Natural killer cell (primary cell): ENCODE measurements at places on chromosomes 5 and 9. TPM values are rescaled to one million over a fixed set of nuclear protein-coding genes. Genes with fewer than 3 reads are reported as not detected.

DNA sequence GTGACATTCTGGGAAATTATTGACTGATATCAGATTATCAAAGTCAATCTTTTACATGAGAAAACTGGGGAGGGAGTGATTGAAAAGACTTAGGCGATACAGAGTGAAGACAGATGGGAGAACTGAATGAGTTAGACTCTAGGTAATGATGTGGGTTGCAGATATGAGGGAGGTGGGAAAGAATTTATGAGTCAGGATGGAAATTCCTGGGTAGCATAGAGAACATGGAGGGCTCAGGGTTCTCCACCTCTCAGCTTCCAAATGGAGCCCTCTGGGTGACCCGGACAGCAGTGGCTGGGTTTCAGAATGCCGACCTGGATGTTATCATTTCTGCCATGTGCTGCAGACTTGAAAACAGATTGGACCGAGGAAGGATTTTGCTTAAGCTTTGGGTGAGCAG lies 75.4 kb upstream of the SHB start:
- DNase-seq = no peak
- H3K36me3 ChIP-seq = no peaks in the 10 kb centered on the region
- H3K27me3 ChIP-seq = peaks cover 2% of the 10 kb centered on the region
- H3K27ac ChIP-seq = no peak overlapping the region

- no peaks in the 10 kb centered on the region for H3K4me1 ChIP-seq
- H3K36me3 ChIP-seq = no peaks in the 10 kb centered on the region
- H3K27me3 ChIP-seq = no peaks in the 10 kb centered on the region
- H3K27ac ChIP-seq = no peak overlapping the region
- no peak for DNase-seq
- no peak overlapping the region for H3K4me3 ChIP-seq
Measured at GRCh38 chr9:86867804-86868313, 79.4 kb downstream of the GAS1 start.

- H3K36me3 ChIP-seq = no peaks in the 10 kb centered on the region
- no peaks in the 10 kb centered on the region for H3K4me1 ChIP-seq
- no peak overlapping the region for H3K27ac ChIP-seq
- no peaks in the 10 kb centered on the region for H3K27me3 ChIP-seq
Measured at GRCh38 chr5:16554110-16554509, 62.7 kb downstream of the RETREG1 start.

DNA sequence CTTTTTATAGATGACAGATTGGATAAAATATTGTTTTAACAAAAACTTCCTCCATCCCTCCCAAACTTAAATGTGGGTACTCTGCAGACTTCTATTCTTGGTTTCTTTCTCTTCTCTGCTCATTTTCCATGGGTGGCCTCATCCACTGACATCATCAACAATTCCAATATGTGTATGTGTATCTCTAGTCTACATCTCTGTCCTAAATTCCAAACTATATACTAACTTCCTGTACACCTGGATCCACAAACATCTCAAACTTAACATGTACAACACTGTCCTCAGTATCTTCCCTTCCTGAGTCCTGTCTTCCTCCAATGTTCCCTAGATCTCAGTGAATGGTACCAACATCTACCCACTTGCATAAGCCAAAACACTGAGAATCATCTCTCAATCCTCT lies 28.5 kb upstream of the CDK5RAP2 start:
- no peak overlapping the region for H3K27ac ChIP-seq
- peaks cover 22% of the 10 kb centered on the region for H3K36me3 ChIP-seq
- H3K27me3 ChIP-seq = no peaks in the 10 kb centered on the region

GRCh38 chr9:106994463-106994862 lies 131.5 kb downstream of the ZNF462 start:
- H3K4me1 ChIP-seq = no peaks in the 10 kb centered on the region
- DNase-seq = no peak
- H3K36me3 ChIP-seq = no peaks in the 10 kb centered on the region
- H3K27ac ChIP-seq = no peak overlapping the region

DNA sequence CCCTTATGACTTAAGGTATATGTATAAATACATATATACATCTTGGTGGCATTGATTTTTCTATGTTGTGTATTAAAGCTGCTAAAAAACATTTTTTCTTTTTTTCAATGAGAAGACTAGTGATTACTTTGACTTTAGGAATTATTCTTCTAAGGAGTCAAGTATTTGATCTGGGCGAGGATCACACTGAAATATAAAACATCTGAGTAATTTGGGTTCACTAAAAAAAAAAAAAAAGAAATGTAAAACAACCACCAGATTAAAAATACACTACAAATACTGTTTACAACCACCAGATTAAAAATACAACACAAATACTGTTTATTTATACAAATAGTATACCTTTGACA lies 9.0 kb downstream of the UBAP1 start:
- no peak overlapping the region for H3K27ac ChIP-seq
- H3K27me3 ChIP-seq = no peaks in the 10 kb centered on the region
- no peak overlapping the region for H3K4me3 ChIP-seq

- H3K27me3 ChIP-seq = no peaks in the 10 kb centered on the region
- H3K36me3 ChIP-seq = no peaks in the 10 kb centered on the region
- no peak overlapping the region for H3K27ac ChIP-seq
- no peak for DNase-seq
- H3K4me1 ChIP-seq = no peaks in the 10 kb centered on the region
Measured at GRCh38 chr9:26502311-26502710, 390.3 kb downstream of the CAAP1 start.

GRCh38 chr5:82601077-82601476 lies 322.9 kb upstream of the RPS23 start:
- no peaks in the 10 kb centered on the region for H3K27me3 ChIP-seq
- no peak for DNase-seq
- H3K27ac ChIP-seq = no peak overlapping the region
- no peaks in the 10 kb centered on the region for H3K4me1 ChIP-seq

- no peak overlapping the region for H3K27ac ChIP-seq
- H3K27me3 ChIP-seq = no peaks in the 10 kb centered on the region
Measured at GRCh38 chr5:159805021-159805420, 111.3 kb upstream of the ADRA1B start.

DNA sequence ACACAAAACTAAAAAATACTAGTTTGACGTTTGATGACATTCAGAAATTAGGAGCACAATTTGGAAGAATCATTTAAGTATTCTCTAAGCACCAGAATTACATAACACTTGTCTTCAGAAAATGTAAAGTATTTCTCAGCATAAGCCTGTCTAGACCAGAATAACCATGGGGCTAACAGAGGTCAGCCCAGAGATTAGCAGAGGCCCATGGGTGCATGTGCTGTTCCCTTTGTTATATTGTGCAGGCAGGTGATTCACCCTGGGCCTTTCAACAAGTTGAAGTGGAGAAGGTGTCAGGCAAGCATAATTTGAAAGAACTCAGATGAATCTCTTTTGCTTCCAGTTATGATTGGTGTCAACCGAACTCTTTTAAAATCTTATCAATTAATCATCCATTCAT lies 227.9 kb downstream of the LURAP1L start:
- no peaks in the 10 kb centered on the region for H3K27me3 ChIP-seq
- no peak for DNase-seq
- no peaks in the 10 kb centered on the region for H3K4me1 ChIP-seq
- no peaks in the 10 kb centered on the region for H3K36me3 ChIP-seq
- H3K4me3 ChIP-seq = no peak overlapping the region

DNA sequence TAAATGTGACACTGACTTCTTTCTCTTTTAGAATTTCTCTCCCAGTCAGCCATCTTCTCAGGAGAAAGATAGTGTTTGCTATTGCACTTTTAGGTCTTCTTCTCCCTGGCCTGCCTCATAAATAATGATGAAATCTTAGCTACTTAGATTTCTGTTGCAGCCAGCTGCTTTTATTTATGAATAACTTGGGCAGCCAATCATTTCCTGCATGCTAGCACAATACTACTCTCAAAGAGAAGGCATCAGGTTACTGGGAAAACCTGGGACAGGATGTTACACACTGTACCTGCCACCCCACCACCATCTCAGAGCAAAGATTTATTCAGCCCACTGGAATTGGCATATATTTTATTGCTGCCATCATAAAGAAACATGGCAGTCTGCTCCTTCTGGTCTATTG lies 266.6 kb downstream of the PRELID2 start:
- H3K4me3 ChIP-seq = no peak overlapping the region
- no peak for DNase-seq
- H3K27me3 ChIP-seq = no peaks in the 10 kb centered on the region
- H3K27ac ChIP-seq = no peak overlapping the region
- H3K4me1 ChIP-seq = no peaks in the 10 kb centered on the region
- no peaks in the 10 kb centered on the region for H3K36me3 ChIP-seq

- H3K4me3 ChIP-seq = no peak overlapping the region
- DNase-seq = no peak
- no peaks in the 10 kb centered on the region for H3K36me3 ChIP-seq
- peaks cover 42% of the 10 kb centered on the region for H3K4me1 ChIP-seq
- peaks cover 29% of the 10 kb centered on the region for H3K27me3 ChIP-seq
Measured at GRCh38 chr9:137300567-137301080, 1.4 kb downstream of the NRARP start.

GRCh38 chr5:39569857-39570256 lies 145.1 kb upstream of the DAB2 start:
- H3K27me3 ChIP-seq = no peaks in the 10 kb centered on the region
- H3K36me3 ChIP-seq = no peaks in the 10 kb centered on the region
- no peak overlapping the region for H3K4me3 ChIP-seq
- H3K27ac ChIP-seq = no peak overlapping the region
- no peaks in the 10 kb centered on the region for H3K4me1 ChIP-seq
- no peak for DNase-seq

- no peaks in the 10 kb centered on the region for H3K36me3 ChIP-seq
- no peak overlapping the region for H3K4me3 ChIP-seq
- DNase-seq = no peak
- no peaks in the 10 kb centered on the region for H3K4me1 ChIP-seq
Measured at GRCh38 chr9:77563174-77563573, 84.9 kb downstream of the GNA14 start.

DNA sequence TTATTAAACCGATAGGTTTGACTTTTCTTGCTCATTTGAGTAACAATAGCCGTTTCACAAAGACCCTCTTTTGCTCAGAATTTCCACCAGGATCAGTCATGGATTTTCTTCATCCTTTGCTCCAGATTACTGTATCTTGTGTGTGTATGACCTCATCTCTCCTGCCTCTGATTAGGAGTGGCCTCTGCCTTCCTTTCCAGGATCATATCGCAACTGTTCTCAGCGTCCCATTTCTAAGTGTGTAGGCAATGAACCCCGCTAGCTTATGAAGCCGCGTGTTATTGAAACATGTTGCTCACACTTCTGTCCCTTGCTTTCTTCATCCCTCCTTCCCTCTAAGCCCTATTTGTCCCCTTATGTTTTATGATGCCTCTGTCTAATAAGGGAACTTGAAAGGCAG lies 169.8 kb upstream of the RPS23 start:
- H3K4me3 ChIP-seq = no peak overlapping the region
- H3K36me3 ChIP-seq = no peaks in the 10 kb centered on the region
- no peak for DNase-seq
- H3K27ac ChIP-seq = no peak overlapping the region

DNA sequence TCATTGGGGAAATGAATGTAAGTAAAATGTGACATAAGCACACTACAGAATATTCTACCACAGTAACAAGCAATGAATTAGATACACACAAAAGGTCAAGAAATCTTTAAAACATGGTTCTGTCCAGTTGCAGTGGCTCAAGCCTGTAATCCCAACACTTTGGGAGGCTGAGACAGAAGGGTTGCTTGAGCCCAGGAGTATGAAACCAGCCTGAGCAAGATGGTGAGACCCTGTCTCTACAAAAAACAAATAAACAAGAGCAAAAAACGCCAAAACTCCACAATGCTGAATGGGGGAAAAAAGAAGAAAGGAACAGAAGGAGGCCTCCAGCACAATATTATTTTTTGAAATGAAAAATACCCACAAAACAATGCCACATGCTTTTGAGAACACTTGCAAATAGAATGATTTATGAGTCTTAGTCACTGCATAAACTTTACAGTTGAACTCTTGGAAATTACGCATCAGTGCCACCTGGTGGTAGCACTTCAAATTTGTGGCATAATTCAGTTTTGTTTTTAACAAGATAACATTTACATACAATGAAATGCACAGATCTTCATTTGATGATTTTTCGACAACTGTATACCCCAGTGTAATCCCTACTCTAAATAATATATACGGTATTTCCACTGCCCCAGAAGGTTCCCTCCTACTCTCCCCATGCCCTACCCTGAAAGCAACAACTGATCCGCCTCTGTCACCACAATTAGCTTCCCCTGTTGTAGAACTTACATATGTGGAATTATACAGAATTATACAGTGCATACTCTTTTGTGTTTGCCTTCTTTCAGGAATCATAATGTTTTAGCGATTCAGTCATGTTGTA lies 14.4 kb upstream of the SPINK4 start:
- H3K36me3 ChIP-seq = no peaks in the 10 kb centered on the region
- H3K4me1 ChIP-seq = peaks cover 19% of the 10 kb centered on the region
- no peaks in the 10 kb centered on the region for H3K27me3 ChIP-seq
- DNase-seq = peak; percentile 49

GRCh38 chr9:6045364-6045763 lies 29.9 kb upstream of the RANBP6 start:
- no peak for DNase-seq
- no peaks in the 10 kb centered on the region for H3K36me3 ChIP-seq
- H3K27ac ChIP-seq = no peak overlapping the region
- no peaks in the 10 kb centered on the region for H3K4me1 ChIP-seq
- H3K27me3 ChIP-seq = no peaks in the 10 kb centered on the region

DNA sequence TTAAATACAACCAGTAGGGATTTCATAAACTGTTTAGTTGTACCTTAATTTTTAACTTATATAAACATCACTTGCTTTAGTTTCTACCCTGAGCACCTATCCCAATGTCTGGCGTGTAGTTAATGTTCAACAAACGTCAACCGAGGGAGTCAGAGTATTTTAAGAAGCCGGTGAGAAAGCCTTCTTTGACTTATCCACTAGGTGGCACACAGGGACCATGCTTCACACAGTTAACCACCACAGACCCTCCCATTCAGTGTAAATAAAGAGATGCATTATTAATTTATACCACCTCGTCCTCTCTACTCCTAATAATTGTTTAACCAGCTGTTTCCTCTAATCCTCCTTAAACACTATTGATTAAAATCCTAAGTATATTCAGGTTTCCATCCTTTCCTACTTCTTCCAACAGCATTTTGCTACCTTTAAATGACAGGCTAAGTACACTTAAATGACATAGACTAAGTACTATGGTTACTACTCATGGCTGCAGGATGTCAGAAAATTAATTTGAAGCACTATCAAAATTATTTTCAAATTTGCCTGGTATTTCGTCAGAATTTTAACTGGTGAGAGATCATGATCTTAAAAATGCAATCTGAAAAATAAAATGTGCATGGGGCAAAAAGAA lies 2.3 kb downstream of the HAPLN1 start:
- no peak overlapping the region for H3K4me3 ChIP-seq
- no peaks in the 10 kb centered on the region for H3K36me3 ChIP-seq
- peaks cover 16% of the 10 kb centered on the region for H3K27me3 ChIP-seq

GRCh38 chr5:32507738-32508434 lies 63.3 kb upstream of the ZFR start:
- H3K4me1 ChIP-seq = peaks cover 3% of the 10 kb centered on the region
- H3K27ac ChIP-seq = no peak overlapping the region
- H3K27me3 ChIP-seq = no peaks in the 10 kb centered on the region
- H3K4me3 ChIP-seq = no peak overlapping the region
- no peak for DNase-seq

FRRS1L gene
- not detected for total RNA-seq

OR1Q1 gene
- total RNA-seq = not detected

FOXI1 gene
- total RNA-seq = not detected

DOCK2 gene
- total RNA-seq = 361 TPM

QRFP gene
- total RNA-seq = not detected

GABRB2 gene
- total RNA-seq = not detected

PCDHGB7 gene
- total RNA-seq = 1.6 TPM

NR5A1 gene
- not detected for total RNA-seq

PCDHGA7 gene
- total RNA-seq = 0.26 TPM

F2RL2 gene
- not detected for total RNA-seq

SPINK4 gene
- total RNA-seq = not detected

OR1J2 gene
- total RNA-seq = not detected

UGT3A2 gene
- 0.25 TPM for total RNA-seq

CDO1 gene
- not detected for total RNA-seq

TRIM36 gene
- 0.38 TPM for total RNA-seq

C9orf43 gene
- total RNA-seq = 0.50 TPM
